ENCODE measurements at places on chromosomes 2 and 18. TPM values are rescaled to one million over a fixed set of nuclear protein-coding genes. Genes with fewer than 3 reads are reported as not detected.

MTHFD2 gene
- 32.0 TPM for total RNA-seq

- no peak for DNase-seq
Measured at GRCh38 chr18:8911408-8912340, 190.8 kb upstream of the NDUFV2 start.

GRCh38 chr2:21317131-21317530 is 193.4 kb downstream of the TDRD15 start:
- DNase-seq, result peak; percentile 43

- no peak for DNase-seq
Measured at GRCh38 chr18:57776767-57777166, 26.3 kb downstream of the ATP8B1 start.

GRCh38 chr18:70469916-70470315 is 181.1 kb downstream of the SOCS6 start:
- DNase-seq, result no peak

TMEM169 gene
- total RNA-seq, result not detected

GRCh38 chr2:139365189-139365588 is 585.0 kb upstream of the NXPH2 start:
- DNase-seq, result no peak

- no peak for DNase-seq
Measured at GRCh38 chr2:235244255-235245220, 249.3 kb upstream of the AGAP1 start.

- no peak for DNase-seq
Measured at GRCh38 chr2:204470178-204470620, 75.1 kb upstream of the PARD3B start.

- DNase-seq, result no peak
Measured at GRCh38 chr2:45045706-45046105, 36.5 kb upstream of the SIX2 start.

SEPTIN10 gene
- 52.8 TPM for total RNA-seq

UPP2 gene
- not detected for total RNA-seq

- DNase-seq, result no peak
Measured at GRCh38 chr2:44746856-44747615, 194.5 kb upstream of the SIX3 start.

DNA sequence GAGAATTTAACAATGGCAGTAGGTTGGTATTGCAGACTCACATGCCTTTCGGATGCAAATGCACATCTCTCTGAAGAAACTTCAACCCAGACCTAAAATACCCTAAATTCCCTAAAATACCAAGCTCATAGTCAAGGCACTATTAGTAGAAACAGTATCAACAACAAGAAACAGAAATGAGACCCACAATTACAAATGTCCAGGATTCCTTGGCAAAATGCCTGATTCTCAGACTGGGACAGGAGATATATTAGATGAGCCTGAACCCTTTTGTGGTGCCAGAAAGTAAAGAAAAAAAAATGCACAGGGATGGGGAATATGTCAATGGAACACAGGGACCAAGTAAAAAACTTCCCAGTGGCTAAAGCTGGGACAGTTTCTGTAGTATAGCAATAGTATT is 77.2 kb downstream of the NAT8 start:
- DNase-seq, result no peak

GRCh38 chr2:173652767-173653431 is 298.2 kb downstream of the CDCA7 start:
- no peak for DNase-seq

ERFE gene
- not detected for total RNA-seq

Data from uterus (tissue), 4 donors.